ENCODE measurements at places on chromosomes 6 and 20.

DNA sequence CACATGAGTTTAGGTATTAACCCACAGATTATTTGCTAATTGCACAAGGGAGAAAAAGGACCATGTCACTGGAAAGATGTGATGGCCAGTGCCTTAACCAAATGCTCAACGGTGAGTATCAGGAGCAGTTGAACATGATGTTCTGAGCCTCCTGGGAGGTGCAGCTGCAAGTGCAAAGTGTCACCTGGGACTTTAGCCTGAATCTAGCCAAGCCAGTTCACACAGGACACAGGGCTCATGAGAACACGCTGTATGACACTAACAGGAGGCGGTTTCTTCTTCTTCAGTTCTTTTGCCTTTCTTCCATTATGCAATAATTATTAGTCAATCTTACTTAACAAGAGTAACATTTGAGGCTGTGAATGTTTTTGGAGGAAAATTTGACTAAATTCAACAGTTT is 225.3 kb downstream of the THBS2 start:
- no peak for DNase-seq

DNA sequence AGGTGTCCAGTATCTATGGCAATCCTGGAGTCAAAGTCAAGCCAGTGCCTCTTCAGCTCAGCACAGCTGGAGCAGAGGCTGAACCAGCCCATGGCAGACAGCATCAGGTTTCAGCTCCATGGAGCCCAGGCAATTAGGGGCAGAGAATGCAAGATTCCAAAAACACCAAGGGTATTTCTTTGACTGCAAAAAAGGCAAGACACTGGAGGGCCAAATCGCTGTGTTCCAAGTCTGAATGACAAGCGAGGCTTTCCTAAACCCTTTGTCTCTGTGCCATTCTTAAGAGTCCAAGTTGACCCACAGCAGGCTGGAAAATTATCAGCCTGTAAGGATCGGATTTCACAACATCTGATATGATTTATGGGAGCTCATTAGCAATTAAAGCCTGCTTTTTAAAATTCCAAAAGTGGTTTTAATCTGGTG is 49.7 kb upstream of the TGM3 start:
- DNase-seq: no peak

DNA sequence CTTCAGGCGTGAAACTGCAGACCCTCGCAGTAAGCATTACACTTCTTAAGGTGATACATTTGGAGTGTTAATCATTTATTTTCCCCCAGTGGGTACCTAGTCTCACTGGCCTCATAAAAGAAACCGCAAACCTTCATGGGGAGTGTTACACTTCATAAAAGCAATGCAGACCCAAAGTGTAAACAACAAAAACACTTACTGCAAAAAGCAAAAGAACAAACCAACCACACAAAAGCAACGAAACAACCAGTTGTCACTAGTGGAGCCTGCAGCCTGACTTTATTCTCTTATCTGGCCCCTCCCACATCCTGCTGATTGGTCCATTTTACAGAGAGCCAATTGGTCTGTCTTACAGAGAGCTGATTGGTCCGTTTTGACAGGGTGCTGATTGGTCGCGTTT is 23.8 kb downstream of the LY86 start:
- DNase-seq: no peak

DNA sequence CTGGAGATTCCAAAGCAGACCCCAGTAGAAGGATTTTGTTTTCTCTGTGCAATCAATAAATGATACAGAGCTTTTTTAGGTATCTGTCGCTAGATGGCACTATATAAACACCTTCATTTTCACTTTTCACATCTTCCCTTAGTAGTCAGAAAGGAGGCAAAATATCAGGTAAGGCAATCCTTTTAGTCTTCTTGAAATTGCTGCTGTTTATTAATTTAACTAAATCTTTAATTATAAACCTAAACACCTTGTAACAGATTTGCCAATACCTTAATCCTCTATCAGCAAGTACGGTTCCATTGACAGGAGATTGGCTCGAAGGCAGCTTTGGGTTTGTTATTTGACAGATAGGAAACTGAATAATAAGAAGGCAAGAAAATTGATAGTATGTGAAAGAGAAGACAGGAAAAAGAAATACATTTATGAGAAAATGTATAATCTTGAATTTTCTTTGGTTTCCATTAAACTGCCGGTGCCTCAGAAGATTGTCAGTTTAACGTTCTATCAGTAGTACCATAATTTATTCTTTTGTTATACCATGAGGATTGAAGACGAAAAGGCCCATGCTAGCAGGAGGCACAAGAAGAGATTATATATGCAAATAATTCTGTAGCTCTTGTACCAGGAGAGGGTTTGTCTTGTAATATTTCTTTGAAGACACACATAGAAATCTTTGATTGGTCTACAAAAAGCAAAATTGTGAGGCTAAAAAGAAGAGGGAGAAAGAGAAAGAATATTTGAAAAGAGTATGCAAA is 23.5 kb upstream of the IBTK start:
- DNase-seq: peak; percentile 22

DNA sequence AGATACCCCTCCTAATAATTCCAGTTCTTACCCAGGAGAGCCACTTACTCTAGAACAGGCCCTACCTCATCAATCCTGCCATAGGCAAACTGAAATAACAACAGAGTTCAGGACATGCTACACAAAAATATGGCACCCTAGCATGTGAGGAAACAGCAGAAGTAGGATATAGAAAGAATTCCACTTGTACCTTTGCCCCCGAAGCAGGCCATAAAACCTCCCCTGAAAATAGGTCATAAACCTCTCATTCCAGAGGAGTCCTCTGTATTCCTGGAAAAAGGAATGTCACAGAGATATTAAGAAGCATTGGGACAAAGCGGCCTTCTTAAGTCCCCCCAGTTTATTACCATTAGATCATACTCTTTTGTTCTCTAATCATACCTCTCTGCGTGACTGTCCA is 504.3 kb upstream of the MARCKS start:
- DNase-seq: no peak

GRCh38 chr6:66993272-66993671 is 1286.2 kb upstream of the EYS start:
- no peak for DNase-seq

- no peak for DNase-seq
These were observed 127.0 kb upstream of the MAN1A1 start for GRCh38 chr6:119476554-119476953.

- no peak for DNase-seq
These were observed 542 bp downstream of the FGD2 start for GRCh38 chr6:37005827-37006567.

DNA sequence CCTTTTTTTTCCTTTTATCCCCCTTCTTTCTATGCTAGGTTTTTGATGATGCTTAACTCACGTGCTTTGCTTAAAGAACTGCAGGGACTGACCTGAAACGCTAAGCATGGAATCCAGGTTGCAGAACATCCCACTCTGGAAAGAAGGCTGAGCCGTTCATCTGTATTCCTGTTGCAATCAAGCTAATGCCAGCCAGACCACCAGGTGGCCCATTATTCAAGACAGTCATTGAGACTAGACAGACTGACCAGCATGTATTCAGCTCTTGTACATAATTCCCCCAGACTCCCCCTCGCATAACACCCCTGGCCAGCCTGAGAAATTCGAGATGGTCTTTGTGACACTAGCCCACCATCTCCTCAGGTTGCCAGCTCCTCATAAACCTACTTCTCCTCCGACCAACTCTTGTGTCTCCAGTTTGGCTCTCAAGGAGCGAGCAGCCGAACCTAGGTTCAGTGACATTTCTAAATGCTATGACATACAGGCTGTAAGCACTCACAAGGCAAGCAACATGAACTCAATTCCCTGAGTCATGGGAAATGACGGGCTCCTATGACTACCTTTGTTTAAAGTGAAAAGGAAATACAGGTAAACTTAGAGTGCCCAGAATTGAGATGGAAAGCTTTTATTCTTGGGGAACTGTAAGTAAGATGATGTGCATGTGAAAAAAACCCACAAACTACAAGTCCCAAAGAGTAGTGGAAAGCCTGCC is 309.3 kb upstream of the CDYL start:
- no peak for DNase-seq

- DNase-seq: no peak
These were observed 678.7 kb upstream of the ADGRB3 start for GRCh38 chr6:67956352-67956751.

DNA sequence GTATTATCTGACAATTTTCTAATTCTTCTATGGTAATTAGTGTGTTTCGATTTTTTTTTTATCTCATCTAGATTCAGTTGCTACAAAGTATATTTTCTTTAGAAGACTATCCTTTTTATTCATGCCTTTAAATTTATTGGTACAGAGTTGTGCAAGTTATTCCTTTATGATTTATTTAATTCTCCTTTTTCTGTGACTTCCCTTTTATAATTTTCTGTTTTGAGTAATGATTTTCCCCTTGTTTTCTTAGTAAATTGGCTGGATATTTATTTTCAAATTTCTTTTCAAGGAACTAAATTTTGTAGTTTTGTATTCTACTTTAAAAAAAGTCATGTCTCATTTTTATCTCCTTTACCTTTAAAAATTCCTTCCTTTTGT is 2.4 kb upstream of the IL22RA2 start:
- DNase-seq: no peak

GRCh38 chr6:125714441-125715090 is 34.9 kb upstream of the HEY2 start:
- no peak for DNase-seq

DNA sequence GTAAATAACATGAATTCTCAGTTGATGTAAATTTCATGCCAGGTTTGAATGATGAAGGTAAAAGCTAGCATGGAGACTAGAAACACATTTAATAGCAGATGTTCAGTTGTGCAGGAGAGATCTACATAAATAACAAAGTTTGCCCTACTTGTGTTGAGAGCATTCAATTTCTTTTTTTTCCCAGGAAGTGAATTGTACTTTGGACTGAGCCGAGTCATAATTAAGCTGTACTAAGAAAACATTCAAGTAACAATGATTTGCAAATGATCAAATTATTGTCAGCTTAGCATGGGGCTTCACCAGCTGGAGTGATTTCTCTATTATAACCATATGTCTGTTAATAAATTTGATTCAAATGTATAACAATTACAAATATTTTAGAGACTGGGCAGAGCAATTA is 893.5 kb upstream of the MAP3K7 start:
- DNase-seq: no peak

GRCh38 chr6:16950825-16951495 is 150.9 kb upstream of the STMND1 start:
- DNase-seq: no peak

- no peak for DNase-seq
These were observed 129.8 kb downstream of the PREX1 start for GRCh38 chr20:48697845-48698491.

DNA sequence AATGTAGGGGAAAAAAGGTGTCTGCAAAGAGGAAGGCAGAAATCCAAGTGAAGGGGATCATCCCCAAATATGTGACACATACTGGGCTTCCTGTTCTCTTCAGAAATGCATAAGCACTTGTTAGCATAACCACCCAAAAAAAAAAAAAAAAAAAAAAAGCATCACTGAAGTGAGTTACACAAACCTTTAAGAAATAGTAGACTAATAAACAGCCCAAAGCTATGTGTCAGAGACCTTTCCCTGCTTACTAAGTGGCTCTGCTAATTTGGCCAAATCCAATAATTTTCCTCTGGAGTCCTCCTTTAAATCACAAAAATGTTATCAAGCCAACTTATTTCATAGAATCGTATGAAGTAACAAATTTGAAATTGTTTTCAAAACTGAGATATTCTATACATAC is 7.5 kb upstream of the DST start:
- no peak for DNase-seq

DNA sequence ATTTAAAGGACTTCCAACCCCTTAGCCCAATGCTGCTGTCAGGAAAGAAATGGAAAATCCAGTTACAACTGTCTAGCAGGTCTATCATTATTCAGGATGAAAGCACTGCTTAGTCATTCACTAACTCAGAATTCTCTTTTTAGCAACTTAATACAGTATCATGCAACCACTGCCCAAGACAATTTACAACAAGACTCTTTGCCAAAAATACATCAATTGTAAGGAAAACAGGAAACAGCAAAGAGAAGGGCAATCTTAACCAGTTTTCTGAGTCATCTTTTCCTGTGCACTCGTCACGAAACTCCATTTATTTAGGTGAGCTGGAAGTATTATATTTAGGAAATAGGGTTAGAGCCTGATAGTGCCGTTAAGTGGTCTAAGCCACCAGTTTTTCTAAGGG is 1197.7 kb upstream of the CITED2 start:
- no peak for DNase-seq

DNA sequence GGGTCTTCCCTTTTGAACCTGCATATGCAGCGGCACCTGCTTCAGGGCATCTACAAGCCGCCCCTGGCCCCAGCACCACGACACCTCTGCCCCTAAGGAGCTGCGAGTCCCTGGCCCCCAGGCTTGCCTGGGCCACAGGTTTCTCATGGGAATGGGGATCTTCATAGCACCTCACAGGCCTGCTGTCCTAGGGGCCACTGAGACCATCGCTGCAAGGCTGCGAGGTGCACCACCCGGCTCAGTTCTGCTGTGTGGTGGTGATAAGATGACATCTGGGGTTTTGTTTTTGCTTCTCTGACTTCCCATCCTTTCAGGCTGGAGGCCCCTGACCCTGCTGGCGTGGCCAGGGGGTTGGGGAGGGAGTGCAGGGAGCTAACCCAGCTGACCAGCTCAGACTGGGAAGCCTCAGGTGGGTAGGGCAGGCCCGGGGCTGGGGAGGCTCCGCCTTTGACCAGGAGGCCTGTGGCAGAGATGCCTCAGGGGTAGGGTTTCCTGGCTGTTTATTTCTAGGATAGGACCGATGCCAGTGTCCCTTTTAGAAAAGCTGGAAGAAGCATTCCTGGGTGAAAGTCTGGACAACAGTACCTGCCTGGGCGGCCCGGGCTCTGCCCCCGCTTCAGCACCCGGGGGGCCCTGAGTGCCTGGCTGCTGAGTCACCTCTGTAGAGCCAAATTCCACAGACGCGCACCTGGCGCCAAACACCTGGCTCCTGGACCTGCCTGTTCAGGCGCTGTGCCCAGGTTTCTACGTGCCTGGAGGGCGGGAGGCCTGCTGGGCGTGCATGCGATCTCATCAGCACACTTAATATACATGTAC is 264.7 kb downstream of the DLL1 start:
- DNase-seq: no peak

- DNase-seq: no peak
These were observed 251.7 kb downstream of the ALDH8A1 start for GRCh38 chr6:134698228-134698627.

- DNase-seq: no peak
These were observed 171.3 kb downstream of the SLC16A10 start for GRCh38 chr6:111258615-111259088.

GRCh38 chr6:46138281-46138680 is 8.5 kb downstream of the ENPP4 start:
- DNase-seq: no peak

- DNase-seq: no peak
These were observed 61.2 kb downstream of the GFOD1 start for GRCh38 chr6:13425943-13426931.

Measured in inflammatory macrophage (primary cell).